ENCODE measurements at places on chromosomes 5 and 9.

- no peak for DNase-seq
Observed at GRCh38 chr5:13735691-13736090, 208.8 kb downstream of the DNAH5 start.

DNA sequence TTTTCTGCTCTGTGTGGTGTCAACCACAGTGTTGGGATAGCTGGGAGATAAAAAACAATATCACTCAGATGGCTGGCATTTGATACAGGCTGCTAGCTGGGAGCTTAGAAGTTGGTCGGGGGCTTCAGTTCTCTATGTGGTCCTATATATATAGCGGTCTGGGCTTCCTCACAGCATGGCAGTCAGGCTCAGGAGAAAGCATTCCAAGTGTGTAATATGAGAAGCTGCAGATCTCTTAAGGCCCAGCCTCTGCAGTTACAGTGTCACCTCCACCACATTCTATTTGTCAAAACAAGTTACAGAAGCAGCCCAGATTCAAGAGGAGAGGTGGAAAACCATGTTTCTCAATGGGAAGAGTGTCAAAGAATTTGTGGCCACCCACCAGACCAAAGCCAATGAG lies 108.1 kb upstream of the NIPBL start:
- no peak for DNase-seq

GRCh38 chr9:38018241-38018957 lies 50.6 kb downstream of the SHB start:
- DNase-seq: no peak

- no peak for DNase-seq
Observed at GRCh38 chr5:67292201-67292940, 95.8 kb upstream of the CD180 start.

DNA sequence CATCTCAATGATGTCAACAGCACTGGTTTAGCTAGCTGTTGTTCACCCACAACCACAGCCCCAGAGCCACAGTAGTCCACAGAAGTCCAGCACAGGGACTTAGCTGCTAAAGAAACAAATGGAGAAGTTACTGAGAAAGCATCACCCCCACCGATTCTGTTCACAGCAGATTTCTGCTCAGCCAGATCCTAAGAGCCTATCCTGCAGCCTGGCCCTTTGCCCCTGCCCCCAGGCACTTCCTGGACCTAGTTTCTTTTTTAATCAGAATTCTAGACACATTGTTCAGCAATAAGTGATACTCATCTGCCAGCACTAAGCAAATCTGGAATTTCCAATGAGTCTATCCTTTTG lies 7.4 kb downstream of the B4GALT1 start:
- DNase-seq: no peak

GRCh38 chr5:35847491-35847890 lies 9.2 kb upstream of the IL7R start:
- no peak for DNase-seq

DNA sequence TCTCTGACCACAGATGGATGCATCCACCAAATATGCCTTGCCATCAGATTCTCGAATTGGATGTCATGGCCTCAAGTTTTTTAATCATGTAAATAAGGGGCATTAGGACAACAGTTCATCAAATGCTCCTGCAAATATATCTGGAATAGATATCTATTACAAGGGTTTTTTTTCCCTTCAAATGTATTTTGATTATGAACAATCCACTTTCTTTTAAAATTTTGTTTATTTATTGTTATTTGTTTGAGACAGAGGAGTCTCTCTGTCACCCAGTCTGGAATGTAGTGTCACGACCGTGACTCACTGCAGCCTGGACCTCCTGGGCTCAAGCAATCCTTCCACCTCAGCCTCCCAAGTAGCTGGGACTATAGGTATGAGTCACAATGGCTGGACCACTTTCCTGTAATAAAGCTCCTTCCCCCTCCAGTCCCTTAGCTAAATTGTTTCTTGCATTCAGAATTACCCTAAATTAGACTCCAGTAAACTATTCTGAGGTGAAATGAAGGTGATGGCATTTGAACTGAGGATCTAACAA lies 1412.1 kb downstream of the EFNA5 start:
- no peak for DNase-seq

DNA sequence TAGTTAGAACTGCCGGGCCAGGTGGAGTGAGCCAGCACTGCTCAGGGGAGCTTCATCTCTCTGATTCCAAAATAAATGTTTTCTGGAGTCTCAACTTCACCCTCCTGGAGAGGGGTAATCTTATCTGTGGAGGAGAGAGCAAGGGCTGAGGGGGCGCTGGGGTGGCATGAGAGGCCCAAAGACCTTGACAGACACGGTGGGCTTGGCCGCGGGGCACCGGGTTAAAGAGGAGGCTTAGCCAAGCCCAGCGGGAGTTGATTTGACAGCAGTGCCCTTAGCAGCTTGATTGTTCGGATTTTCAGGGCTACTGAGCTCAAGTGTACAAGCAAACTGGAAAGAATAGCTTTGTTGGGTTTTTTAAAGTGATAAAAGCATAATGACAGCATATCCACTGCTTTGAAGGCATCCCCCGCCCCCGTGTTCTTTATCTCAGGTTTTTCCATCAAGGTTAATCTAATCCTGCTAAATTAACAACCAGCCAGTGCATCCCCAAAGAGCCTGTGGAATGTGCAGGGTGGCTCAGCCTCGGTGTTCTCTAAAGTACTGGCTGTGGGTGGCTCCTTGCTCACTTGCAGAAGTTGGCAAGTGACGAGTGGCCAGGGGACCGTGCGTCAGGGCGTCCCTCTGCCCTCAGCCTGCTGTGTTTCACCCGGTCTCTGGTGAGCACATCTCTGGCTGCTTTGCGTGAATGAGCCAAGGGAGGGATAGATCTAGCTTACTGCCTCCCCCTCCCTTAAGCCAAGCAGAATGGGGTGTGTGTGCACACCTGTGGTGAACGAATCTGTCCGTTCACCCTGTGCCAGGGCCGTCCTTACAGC lies 5.5 kb downstream of the QRFP start:
- DNase-seq: no peak

GRCh38 chr5:117203584-117203983 lies 629.0 kb upstream of the SEMA6A start:
- DNase-seq: no peak

GRCh38 chr5:128101676-128102075 lies 18.1 kb downstream of the SLC12A2 start:
- no peak for DNase-seq

GRCh38 chr9:114176624-114177291 lies 21.4 kb downstream of the COL27A1 start:
- no peak for DNase-seq

- no peak for DNase-seq
Observed at GRCh38 chr5:132457371-132458225, 33.0 kb downstream of the IRF1 start.

- DNase-seq: no peak
Observed at GRCh38 chr9:133374612-133375115, 1.2 kb downstream of the SURF4 start.

- DNase-seq: no peak
Observed at GRCh38 chr5:61466017-61466416, 134.0 kb downstream of the ZSWIM6 start.

GRCh38 chr9:70602321-70603019 lies 188.0 kb upstream of the KLF9 start:
- peak; percentile 62 for DNase-seq

DNA sequence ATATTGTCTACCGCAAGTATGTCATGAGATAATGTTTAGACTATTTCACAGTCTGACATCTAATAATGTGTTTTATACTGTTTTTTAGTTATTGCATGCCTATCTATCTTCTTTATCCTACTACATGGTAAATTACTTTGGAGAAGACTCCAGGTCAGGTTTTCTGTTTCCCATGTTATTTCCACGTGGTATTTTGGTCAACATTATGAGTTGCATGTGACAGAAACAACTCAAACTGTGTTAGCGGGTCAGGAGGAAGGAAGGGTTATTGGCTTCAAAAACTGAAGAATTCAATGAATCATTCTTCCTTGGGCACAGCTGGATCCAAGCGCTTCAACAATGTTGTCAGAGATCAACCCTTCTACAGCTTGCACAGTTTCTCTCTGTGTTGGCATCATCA lies 252.1 kb upstream of the CCNG1 start:
- DNase-seq: no peak

GRCh38 chr5:137296213-137296781 lies 202.8 kb downstream of the SPOCK1 start:
- DNase-seq: no peak

- DNase-seq: no peak
Observed at GRCh38 chr9:135737840-135738521, 36.0 kb downstream of the KCNT1 start.

DNA sequence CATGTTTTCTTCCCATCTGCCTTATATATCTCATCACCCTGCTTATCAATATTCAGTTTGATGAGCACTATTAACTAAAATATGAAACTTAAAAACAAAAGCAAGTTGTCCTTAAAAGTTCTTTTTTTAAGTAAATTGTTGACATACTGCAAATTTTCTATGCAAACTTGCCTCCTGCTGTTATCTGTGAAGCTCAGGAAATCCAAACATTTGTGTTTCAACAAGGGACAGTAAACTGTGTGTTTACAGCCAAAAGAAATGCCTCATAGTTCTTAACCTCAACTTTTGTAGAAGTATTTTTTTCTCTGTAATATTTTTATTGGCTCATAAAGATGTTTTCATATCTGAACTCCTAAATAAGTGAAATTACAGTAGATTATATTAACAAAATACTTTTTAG lies 7.7 kb upstream of the TTC23L start:
- DNase-seq: no peak

DNA sequence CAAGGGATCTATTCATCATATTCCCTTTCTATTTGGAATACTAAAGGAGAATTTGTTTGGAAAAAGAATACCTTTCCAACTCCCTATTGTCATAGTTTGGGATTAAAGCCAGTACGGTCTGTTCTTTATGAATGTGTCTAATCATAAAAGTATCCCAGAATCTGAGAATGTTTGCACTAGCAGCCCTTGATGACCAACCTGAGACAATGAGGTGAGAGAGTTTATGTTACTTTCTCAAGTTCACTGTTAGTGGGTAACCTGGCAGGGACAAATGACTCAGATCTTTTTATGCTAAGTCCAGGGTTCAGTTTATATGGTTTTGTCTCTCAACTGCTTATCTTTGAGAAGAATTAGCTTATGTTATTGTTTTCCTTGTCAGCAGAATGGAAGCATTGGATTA lies 25.3 kb upstream of the TLR4 start:
- no peak for DNase-seq
